Effector memory CD8-positive, alpha-beta T cell (primary cell): ENCODE measurements at places on chromosomes 7 and 10.

DNA sequence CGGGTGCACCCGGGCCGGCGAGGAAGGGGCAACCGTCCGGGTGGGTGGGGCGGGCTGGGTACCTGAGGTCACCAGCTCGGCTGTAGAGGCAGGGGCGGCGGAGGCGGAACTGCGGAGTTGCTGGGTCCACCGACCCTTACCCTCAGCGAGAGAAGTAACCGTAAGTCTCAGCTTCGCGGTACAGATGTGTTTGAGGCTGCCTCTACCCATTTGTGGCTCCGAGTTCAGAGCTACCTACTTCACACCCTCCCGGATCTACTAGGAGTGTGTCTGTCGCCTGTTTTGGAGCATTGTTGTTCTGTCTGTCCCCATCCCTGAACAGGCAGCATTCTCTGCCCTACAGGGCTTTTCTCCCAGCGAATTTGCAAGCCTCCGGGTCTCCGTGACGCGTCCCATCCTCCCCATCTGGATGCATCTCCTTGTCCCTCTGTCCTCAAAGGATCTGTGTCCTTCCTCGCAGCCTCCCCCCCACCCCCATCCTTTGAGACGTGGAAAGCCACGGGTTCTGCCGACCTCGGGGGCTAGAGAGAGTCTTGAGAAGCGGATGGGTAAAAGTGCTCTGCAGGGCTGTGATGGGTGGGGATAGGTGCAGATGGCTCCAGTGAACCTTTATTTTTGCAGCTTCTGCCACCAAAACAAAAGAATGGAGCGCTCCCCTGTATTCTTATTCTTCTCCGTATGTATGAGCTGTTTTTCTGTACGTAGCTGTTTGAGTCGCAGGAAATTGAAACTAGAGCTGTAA lies 757 bp downstream of the ANKIB1 start:
- peaks cover 33% of the 10 kb centered on the region for H3K4me1 ChIP-seq
- DNase-seq = peak; percentile 41
- H3K27me3 ChIP-seq = no peaks in the 10 kb centered on the region
- H3K4me3 ChIP-seq = peak overlapping the region; percentile 100
- H3K36me3 ChIP-seq = peaks cover 14% of the 10 kb centered on the region

DNA sequence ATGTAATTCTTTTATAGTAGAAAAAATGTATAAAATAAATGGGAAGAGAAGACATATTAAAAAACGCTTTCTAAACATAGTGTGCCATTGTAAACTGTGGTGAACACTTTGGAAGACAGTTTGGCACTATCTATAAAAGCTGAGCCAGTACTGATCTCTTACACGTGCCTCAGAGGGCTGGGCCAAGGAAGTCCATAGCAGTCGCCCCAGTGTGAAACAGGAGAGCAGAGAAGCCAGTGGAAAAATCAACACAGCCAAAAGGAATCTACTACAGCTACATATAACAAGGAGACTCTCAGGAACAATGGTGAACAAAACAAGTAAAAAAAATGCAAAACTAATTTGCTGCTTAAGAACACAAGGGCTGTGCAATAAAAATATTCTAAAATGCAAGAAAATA lies 20.6 kb downstream of the SEPHS1 start:
- peaks cover 57% of the 10 kb centered on the region for H3K36me3 ChIP-seq
- H3K27me3 ChIP-seq = no peaks in the 10 kb centered on the region
- H3K4me1 ChIP-seq = no peaks in the 10 kb centered on the region
- DNase-seq = no peak
- no peak overlapping the region for H3K27ac ChIP-seq

DNA sequence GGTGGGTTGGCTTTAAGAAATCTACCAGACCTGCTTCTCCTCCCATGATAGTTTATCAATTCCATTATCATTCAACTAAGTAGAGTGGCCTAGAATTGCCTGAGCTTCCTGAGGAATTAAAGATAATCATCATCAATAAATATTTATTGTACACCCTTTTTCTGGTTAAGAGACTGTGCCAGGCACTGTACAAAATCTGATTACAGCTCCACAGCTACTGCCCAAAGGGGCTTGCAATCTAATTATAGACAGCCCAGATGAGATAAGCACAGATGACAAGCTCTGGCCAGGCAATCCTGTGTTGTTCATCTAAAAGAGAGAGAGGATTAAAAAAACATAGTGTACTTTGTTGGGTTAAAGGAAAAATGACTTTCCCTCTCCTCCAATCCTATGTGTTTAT lies 586.4 kb downstream of the GATA3 start:
- DNase-seq = no peak
- H3K27ac ChIP-seq = no peak overlapping the region
- peaks cover 20% of the 10 kb centered on the region for H3K27me3 ChIP-seq
- no peaks in the 10 kb centered on the region for H3K4me1 ChIP-seq
- H3K4me3 ChIP-seq = no peak overlapping the region
- H3K36me3 ChIP-seq = no peaks in the 10 kb centered on the region

- H3K27me3 ChIP-seq = peaks cover 52% of the 10 kb centered on the region
- no peaks in the 10 kb centered on the region for H3K36me3 ChIP-seq
- no peak overlapping the region for H3K4me3 ChIP-seq
- H3K4me1 ChIP-seq = peaks cover 2% of the 10 kb centered on the region
- no peak overlapping the region for H3K27ac ChIP-seq
These were observed 38.8 kb downstream of the RAMP3 start for GRCh38 chr7:45196374-45196773.

DNA sequence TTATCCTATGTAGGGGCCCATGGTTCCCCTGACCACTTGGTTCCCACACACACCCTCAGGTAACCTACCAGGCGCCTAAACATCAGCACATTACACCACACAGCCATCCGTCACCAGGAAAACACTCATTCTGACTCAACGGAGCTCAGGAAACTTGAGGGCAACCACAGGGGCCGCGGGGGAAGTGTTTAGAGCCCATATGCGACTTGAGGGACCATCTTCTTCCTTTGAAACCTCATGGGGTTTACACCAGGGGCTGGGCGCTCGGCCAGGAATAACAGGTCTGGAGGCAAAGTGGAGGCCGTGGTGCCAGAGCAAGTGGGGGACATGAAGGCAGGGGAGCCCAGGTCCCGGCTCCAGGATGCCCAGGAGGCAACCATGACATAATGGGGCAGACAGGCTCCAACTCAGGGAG lies 1.5 kb downstream of the STX1A start:
- H3K36me3 ChIP-seq = peaks cover 15% of the 10 kb centered on the region
- peak overlapping the region; percentile 80 for H3K4me3 ChIP-seq
- peak overlapping the region; percentile 69 for H3K27ac ChIP-seq
- peak; percentile 64 for DNase-seq

- no peak overlapping the region for H3K4me3 ChIP-seq
- no peak overlapping the region for H3K27ac ChIP-seq
- peaks cover 32% of the 10 kb centered on the region for H3K27me3 ChIP-seq
- DNase-seq = no peak
- H3K4me1 ChIP-seq = no peaks in the 10 kb centered on the region
- peaks cover 2% of the 10 kb centered on the region for H3K36me3 ChIP-seq
These were observed 259.9 kb upstream of the ZMIZ1 start for GRCh38 chr10:78808736-78809367.

GRCh38 chr7:1249731-1250130 lies 17.1 kb downstream of the UNCX start:
- no peak overlapping the region for H3K27ac ChIP-seq
- H3K4me3 ChIP-seq = no peak overlapping the region
- peaks cover 11% of the 10 kb centered on the region for H3K36me3 ChIP-seq
- peaks cover 9% of the 10 kb centered on the region for H3K4me1 ChIP-seq

GRCh38 chr7:121202125-121202524 lies 126.7 kb upstream of the WNT16 start:
- no peaks in the 10 kb centered on the region for H3K36me3 ChIP-seq
- H3K4me1 ChIP-seq = no peaks in the 10 kb centered on the region
- H3K4me3 ChIP-seq = no peak overlapping the region
- H3K27ac ChIP-seq = no peak overlapping the region
- peaks cover 7% of the 10 kb centered on the region for H3K27me3 ChIP-seq

DNA sequence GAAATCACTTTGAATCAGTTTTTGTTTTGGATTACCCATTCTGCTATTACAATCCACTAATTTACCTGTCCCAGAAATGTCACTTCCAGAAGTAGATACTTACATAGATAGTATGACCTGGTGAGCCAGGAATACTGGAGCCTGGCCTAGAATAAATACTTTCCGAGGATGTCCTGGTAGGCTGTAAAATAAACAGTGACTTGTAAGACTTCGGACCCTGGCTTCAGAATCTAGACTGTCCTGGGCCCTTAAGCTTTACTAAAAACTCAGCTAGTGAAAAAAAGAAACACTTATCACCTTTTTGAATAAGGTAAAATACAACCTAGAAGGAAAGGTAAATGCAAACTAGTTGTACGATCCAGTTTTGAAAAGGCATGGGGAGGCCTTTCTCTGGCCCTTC lies 69.5 kb upstream of the AFAP1L2 start:
- no peaks in the 10 kb centered on the region for H3K27me3 ChIP-seq
- H3K27ac ChIP-seq = peak overlapping the region; percentile 39
- H3K4me1 ChIP-seq = peaks cover 5% of the 10 kb centered on the region
- no peak overlapping the region for H3K4me3 ChIP-seq
- peaks cover 18% of the 10 kb centered on the region for H3K36me3 ChIP-seq

- H3K4me1 ChIP-seq = peaks cover 23% of the 10 kb centered on the region
- no peak overlapping the region for H3K4me3 ChIP-seq
- H3K27ac ChIP-seq = no peak overlapping the region
These were observed 69.9 kb upstream of the MRLN start for GRCh38 chr10:59823111-59823510.

- H3K36me3 ChIP-seq = peaks cover 27% of the 10 kb centered on the region
- peak overlapping the region; percentile 10 for H3K27ac ChIP-seq
- H3K4me1 ChIP-seq = peaks cover 46% of the 10 kb centered on the region
- no peaks in the 10 kb centered on the region for H3K27me3 ChIP-seq
These were observed 2.4 kb upstream of the REEP3 start for GRCh38 chr10:63518690-63519288.

DNA sequence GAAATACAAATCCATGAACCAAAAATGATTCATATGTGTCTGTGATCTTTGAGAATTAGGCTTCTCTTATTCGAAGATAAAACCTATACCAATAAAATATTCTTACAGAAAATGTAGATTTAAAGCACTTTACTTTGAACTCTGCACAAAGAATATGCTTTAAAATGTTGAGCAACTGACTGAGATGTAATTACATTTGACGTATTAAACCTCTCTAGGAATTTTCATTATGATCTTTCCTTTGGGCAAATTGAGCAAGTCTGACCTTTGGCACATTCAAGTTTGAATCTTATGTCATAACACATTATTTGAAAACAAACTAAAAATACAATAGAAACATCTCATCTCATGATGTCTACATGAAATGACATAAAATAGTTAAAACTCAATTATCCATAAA lies 69.2 kb upstream of the AHR start:
- H3K27ac ChIP-seq = no peak overlapping the region
- H3K4me1 ChIP-seq = peaks cover 10% of the 10 kb centered on the region
- H3K27me3 ChIP-seq = no peaks in the 10 kb centered on the region
- DNase-seq = no peak
- peaks cover 13% of the 10 kb centered on the region for H3K36me3 ChIP-seq

DNA sequence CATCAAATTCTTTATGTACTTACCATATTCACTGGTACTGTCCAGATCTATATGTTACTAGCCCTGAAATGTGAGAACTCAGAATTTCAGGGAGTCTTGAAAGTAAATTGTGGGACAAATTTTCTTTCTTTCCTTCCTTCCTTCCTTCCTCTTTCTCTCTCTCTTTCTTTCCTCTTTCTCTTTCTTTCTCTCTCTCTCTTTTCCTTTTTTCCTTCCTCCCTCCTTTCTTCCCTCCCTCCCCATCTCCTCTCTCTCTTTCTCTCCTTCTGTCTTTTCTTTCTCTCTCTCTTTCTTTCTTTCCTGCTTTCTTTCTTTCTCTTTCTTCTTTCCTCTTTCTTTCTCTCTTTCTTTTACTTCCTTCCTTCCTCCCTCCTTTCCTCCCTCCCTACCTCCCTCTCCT lies 257.4 kb upstream of the CSTF2T start:
- H3K27me3 ChIP-seq = no peaks in the 10 kb centered on the region
- no peak for DNase-seq
- no peaks in the 10 kb centered on the region for H3K4me1 ChIP-seq
- H3K27ac ChIP-seq = no peak overlapping the region
- no peak overlapping the region for H3K4me3 ChIP-seq

GRCh38 chr7:155276042-155276799 lies 21.5 kb upstream of the INSIG1 start:
- no peak overlapping the region for H3K4me3 ChIP-seq
- peaks cover 35% of the 10 kb centered on the region for H3K27me3 ChIP-seq
- peaks cover 4% of the 10 kb centered on the region for H3K4me1 ChIP-seq
- no peak for DNase-seq

GRCh38 chr7:98229441-98229840 lies 18.2 kb downstream of the BHLHA15 start:
- H3K27me3 ChIP-seq = no peaks in the 10 kb centered on the region
- no peak overlapping the region for H3K4me3 ChIP-seq
- DNase-seq = no peak
- H3K4me1 ChIP-seq = no peaks in the 10 kb centered on the region

- no peaks in the 10 kb centered on the region for H3K27me3 ChIP-seq
- no peak overlapping the region for H3K4me3 ChIP-seq
- DNase-seq = no peak
- no peak overlapping the region for H3K27ac ChIP-seq
- no peaks in the 10 kb centered on the region for H3K36me3 ChIP-seq
These were observed 363.4 kb upstream of the MKI67 start for GRCh38 chr10:128489324-128490247.
